Mesothelial cell of epicardium (in vitro differentiated cells): ENCODE measurements at places on chromosomes 7 and 10.

- no peak for DNase-seq
Measured at GRCh38 chr10:58756130-58756719, 243.6 kb downstream of the BICC1 start.

- DNase-seq, result no peak
Measured at GRCh38 chr7:12716134-12716681, 28.8 kb downstream of the ARL4A start.

- no peak for DNase-seq
Measured at GRCh38 chr7:43872406-43873110, 3.2 kb upstream of the MRPS24 start.

GRCh38 chr7:107597953-107598352 is 17.9 kb downstream of the BCAP29 start:
- DNase-seq, result no peak

DNA sequence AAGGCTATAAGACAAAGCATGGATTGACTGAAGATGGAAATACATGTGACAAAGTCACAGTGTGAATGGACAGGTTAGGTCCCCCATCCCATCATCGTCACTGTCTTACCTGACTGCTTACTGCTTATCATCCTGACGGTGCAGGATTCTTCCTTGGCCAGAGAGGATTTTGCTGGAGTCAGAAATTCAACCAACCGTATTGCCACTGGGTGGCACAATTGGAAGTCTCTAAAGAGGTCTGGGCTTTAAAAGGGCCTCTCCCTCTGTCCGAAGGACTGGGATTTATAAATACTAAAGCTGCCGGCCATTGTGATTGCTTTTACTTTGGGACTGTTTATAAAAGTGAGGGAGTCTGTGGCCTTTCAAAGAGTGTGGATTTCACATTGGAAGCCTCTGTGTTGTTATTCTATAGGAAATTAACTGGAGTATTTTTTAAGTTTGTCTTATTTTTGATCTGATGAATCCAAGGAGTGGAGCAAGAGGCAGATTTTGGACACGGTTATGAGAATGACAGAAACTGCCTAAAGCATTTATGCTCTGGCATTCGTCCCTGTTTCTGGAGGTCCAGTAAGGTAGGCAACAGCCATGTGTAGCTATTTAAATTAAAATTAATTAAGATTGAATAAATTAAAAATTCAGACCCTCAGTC is 113.3 kb upstream of the CREB5 start:
- no peak for DNase-seq

GRCh38 chr7:134016223-134016941 is 110.8 kb upstream of the LRGUK start:
- DNase-seq, result peak; percentile 43

GRCh38 chr7:106111655-106112117 is 426 bp downstream of the SYPL1 start:
- peak; percentile 25 for DNase-seq

DNA sequence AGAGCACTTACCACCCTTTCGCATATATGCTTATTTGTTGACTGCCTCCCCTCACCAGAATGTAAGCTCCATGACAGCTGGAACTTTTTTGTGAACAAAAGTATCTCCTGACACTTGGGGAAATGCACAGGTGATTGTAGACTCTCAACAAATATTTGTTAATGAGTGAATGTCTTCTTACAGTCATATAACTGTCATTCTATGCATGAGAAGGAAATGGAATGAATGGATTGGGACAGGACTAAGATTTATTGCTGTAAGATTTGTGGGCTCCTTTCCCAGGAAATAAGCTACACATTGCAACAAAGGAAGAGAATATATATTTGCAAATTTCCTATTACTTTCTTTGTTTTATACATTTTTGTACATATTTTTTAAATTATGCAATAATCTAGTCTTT is 48.5 kb downstream of the FEZF1 start:
- DNase-seq, result no peak

- DNase-seq, result no peak
Measured at GRCh38 chr7:106371629-106372028, 86.8 kb upstream of the NAMPT start.

- DNase-seq, result no peak
Measured at GRCh38 chr10:62071846-62072281, 170.4 kb downstream of the ARID5B start.

DNA sequence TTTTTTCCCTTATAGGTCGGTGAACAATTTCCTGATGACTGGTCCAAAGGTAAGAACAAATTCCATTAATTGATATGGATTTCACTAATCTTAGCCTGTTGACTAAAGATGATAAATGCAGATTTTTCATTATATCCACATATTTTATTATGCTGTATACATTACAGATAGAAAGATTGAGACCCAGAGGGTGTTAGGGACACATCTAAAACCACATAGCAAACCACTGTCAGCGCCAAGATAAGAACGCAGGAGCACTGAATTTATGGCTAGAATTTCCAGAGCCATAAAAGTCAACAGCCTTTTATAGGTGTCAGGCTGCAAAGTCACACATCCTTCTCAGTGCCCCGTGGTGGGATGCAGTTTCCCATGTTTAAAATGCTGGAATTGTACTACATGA is 16.2 kb downstream of the WNT8B start:
- DNase-seq, result no peak

- DNase-seq, result peak; percentile 76
Measured at GRCh38 chr7:151114151-151115090, 28.1 kb downstream of the AGAP3 start.

GRCh38 chr10:50538555-50539398 is 85.0 kb downstream of the SGMS1 start:
- DNase-seq, result no peak

- DNase-seq, result no peak
Measured at GRCh38 chr10:93384006-93384405, 98.1 kb downstream of the MYOF start.

- no peak for DNase-seq
Measured at GRCh38 chr7:94396037-94396431, 1.3 kb downstream of the COL1A2 start.

DNA sequence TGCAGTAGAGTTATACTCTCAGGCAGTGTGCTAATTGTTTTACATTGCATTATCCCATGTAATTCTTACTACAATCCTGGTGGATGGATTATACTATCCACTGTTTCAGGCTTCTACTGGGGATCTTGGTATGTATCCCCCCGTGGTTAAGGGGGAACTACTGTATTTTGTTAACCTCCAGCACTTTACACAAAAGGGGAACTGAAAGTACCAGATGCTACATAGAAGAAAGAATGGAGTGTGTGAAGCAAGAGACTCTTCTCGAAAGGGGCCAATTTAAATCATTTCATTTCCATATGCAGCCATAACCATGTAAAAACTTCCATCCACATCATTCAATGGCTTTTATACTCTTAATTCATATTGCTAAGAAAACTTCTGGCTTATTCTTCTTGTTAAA is 69.4 kb downstream of the C1GALT1 start:
- no peak for DNase-seq

- no peak for DNase-seq
Measured at GRCh38 chr10:8563478-8563877, 509.0 kb downstream of the GATA3 start.

- DNase-seq, result no peak
Measured at GRCh38 chr10:79048639-79049550, 19.9 kb upstream of the ZMIZ1 start.

- DNase-seq, result no peak
Measured at GRCh38 chr7:70669854-70670253, 462.1 kb upstream of the GALNT17 start.

- DNase-seq, result no peak
Measured at GRCh38 chr7:157177333-157177982, 38.7 kb downstream of the UBE3C start.

DNA sequence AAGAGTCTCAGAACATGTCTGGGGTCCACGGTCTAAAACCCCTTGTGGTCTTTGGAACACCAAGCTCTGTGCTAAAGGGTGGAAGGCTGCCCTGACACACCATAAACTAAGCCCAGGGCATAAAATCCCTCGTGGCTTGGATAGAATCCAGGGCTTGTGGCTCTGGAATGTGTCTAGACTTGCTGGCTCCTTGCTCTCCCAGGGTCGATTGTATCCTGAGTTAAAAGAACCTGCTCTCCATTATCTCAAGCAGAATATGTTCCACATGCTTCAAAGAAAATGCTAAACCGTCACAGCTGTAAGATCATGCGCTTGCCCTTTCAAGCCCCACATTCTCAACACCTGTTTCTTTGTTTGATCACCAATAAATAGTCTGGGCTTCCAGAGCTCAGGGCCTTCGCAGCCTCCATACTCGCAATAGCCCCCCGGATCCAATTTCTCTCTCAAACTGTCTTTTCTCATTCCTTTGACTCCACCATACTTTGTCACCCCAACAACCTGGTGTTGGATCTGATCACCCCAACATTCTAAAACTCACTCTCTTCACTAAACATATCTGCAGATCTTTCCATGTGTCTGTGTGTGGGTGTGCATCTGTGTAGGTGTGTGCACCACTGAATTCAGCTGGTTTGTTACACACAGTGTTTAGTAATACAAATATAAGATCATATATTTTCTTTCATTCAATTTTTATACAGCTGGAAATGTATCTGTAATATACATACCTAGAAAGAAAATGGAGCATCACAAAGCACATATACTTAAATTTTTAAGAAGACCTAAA is 238.5 kb downstream of the ZMYND11 start:
- no peak for DNase-seq

DNA sequence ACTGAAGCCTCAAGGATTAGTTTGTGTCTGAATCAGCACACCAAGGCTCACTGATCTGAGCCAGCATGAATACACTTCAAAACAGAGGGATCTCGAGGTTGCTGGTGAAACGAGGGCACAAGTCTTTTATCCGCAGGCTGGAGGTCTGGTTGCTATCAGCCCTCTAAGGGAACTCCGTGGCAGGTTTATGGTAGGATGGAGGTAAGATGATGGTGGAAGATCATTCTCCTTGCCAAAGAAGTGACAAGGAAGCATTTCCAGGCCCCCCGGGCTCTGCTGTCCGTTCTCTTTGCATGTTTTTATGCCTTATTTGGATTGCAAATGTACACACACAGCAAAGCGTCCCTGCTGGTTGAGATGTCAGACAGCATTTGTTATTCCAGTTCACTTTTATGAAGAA is 268.3 kb downstream of the ARHGAP12 start:
- no peak for DNase-seq

- DNase-seq, result no peak
Measured at GRCh38 chr10:74244097-74244685, 93.2 kb downstream of the ADK start.

- DNase-seq, result no peak
Measured at GRCh38 chr7:17580141-17580540, 281.7 kb downstream of the AHR start.

DNA sequence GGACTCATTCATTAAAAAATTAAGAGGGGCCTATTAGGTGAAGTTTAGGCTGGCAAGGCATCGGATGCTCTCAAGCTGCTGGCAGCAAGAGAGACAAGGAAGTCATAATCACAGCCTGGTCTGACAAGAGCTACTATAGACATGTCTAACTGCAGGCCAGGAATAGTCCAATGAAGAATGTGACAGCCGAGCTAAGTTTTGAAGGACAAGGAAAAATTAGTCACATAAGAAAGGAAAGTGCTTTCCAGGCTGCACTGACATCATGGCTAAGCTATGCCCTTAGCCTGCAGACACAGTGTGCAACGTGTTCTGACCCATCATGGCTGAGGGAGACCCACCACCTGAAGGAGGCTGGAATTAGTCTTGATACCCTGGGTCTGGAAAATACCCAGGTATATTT is 281.1 kb downstream of the PLXNA4 start:
- DNase-seq, result no peak

DNA sequence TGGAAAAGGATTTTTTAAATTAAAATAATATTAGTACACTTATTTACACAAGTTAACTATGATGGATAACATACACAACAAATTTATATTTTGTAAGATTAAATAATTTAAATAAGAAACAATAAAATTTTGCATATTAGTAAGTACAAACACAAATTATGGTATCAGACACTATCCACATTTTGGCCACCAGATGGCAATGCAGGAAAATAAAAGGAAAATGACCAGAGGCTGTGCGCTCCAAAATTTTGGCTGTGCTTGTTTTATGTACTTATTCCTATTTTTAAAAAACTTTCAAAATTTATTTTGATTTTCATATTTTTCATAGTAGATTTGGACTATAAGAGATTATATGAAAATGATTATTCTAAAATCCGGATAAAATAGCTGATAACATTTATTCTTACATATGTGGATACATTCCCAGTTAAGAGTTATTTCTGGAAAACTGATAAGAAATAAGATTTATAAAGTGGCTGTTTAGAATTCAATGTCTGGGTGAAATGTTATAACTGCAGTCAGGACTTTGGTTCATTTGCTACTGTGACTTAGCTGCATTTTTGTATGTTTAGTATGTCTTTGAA is 274.7 kb upstream of the HGF start:
- DNase-seq, result no peak

GRCh38 chr10:37762287-37762686 is 95.1 kb downstream of the ZNF248 start:
- DNase-seq, result no peak

DNA sequence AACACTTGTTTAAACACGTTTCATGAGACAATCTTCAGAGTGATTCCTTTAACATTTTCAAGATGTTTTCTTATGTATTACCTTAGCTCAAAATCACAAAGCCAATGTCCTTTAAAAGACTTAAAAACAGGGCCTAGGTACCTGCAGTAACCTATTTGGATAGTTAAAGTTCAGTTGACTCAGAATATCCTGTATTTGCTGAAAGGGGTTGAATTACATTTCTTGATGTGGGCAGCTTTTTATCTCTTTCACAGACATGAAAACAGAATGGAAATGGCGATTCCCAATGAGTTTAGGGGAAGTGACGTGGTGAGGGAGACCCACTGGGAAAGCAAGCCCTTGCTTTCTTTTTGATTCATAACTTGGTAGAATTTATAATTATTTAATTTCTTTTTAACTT is 324.4 kb upstream of the AOAH start:
- no peak for DNase-seq

DNA sequence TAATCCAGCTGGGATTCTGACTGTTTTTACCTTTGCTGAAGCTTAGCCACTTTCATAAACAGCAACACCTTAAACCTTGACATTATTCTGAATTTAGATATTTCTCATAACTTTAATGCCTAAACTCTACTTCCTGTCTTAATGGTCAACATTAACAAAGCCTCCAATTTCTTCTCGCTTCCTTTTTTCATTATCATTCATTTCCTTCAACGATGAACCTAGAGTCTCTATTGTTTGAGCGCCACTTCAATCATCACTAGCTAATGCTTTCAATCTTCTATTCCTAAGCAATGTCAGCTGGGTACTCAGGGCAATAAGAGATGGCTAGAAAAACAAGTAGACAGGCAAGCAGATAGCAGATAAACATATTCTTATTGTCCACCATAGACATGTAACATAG is 96.6 kb upstream of the TMEM196 start:
- no peak for DNase-seq

- DNase-seq, result peak; percentile 16
Measured at GRCh38 chr10:49605216-49605938, 4.7 kb upstream of the SLC18A3 start.

DNA sequence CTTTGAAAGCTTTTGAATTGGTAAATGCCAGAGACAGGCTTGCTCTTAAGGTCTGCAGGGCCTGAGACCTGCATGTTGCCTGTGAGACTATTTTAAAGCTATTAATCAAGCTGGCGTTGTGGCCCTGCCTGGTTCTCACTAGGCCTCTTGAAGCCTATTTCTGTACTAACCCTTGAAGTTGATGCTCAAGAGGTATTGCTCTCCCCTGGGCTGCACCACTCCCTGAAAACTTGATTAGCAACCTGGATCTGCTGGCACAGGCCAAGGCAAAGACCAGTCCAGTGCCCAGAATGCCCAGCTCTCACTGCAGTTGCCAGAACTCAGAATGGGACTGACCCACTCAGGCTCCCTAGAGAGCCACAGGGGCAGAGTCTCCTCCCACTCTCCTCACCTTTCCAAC is 220.0 kb upstream of the MEOX2 start:
- no peak for DNase-seq
